Activated CD4-positive, alpha-beta T cell treated with anti-CD3 and anti-CD28 coated beads, Interleukin-2, Interleukin-6, amounts not matched to agents 100 ng/mL and 50 ng/mL, durations not matched to agents 16 hours and 8 hours (primary cell): ENCODE measurements at places on chromosomes 13 and 19.
A peak's percentile ranks its signal among the peaks of the same experiment; 100 is the strongest.

DNA sequence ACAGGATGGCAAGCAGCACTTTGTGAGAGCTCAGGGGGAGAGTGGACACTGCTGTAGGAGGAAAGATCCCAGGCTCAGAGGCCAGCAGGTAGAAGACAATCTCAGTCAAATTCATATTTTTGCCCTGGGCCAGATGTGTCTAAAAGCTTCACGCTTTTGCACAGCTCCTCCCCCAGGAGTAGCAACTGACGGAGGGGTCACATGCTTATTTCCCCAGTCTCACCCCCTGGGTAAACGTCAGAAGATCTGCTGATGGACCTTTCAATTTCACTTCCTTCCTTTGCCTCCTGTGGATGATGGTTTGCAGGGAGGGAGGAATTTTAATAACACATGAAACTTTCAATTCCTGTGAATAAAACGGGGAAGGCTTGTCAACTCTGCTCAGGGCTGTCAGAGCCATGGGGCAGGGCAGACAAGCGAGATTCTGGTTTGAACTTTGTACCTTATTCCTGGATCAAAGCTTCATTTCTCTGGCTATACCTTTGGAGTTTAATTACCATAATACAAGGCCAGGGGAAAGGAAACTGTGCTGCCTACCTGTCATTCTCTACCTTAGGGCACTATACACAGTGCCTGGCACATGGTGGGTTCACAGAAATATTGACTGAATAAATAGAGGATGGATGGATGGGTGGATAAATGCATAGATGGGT lies 41.0 kb downstream of the POU4F1 start:
- DNase-seq: no peak

DNA sequence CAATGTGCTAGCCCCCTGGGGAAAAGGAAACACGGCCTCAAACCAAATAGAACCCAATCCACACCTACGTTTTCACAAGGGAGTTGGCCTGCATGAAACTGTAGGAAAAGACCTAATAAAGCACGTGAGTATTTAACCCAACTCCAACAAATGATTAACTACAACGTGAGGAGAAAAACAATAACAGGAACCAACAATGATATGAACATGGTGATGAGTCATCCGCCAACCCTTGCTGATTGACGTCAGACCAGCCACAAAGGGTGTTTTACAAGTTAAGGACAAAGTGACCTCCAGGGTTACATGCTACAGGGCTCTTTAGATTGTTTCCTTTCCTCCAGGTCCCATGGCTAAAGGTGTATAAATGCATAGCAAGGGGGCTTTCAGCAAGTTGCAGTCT lies 460.5 kb downstream of the COG6 start:
- peak; percentile 68 for DNase-seq

GRCh38 chr13:92575777-92576176 lies 650.8 kb upstream of the GPC6 start:
- DNase-seq: no peak

DNA sequence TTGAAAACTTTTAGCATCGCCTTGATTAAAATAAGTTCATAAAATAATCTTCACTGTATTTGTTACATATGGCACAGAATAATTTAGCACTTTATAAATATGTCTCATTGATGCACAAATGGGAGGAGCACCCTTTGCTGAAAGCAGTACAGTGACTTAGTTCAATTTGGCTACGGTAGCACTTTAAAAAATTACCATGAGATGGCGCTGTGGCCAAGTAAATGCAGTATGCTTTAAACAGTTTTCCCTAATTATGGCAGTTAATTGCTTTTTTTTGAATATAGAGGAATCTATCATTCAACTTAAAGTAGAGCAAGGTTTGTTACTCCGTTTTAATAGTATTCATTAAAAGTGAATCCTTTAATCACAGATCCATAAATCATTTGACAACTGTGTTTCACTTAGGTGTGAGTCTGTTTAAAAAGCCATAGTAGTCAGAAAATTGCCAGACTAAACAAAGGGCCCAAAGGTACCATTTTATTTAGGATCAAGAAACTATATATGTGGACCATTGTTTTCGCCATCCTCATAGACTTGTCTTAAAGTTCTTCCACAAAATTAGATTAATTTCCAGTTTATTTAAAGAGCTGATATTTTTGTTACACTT lies 34.7 kb upstream of the ESD start:
- peak; percentile 54 for DNase-seq

- no peak for DNase-seq
Measured at GRCh38 chr13:43990021-43990420, 110.3 kb downstream of the LACC1 start.

- DNase-seq: no peak
Measured at GRCh38 chr13:44386913-44387556, 13.4 kb downstream of the SERP2 start.

DNA sequence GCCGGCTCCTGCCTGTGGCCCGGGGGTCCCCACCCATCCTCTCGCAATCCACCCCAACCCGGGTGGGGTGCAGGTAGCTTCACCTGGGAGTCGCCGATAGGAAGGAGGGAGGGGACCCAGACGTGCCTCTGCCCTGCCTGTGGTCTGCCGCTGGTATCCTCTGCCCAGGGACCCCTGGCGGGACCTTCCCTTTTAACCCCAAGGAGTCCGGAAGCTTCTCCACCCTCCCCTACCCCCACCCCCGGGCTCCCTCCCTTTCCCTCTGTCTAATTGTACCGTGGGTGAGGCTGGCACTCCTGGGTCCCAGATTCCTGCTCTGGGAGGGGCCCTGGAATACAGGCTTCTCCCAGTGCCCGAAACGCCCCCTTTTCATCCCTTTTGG lies at the start of gene KLK10:
Gene KLK10 (minus strand): TSS at position 166 of the 382 bp plus-strand sequence. CDS start 579 bp downstream, outside the sequence.
- no peak for DNase-seq

DNA sequence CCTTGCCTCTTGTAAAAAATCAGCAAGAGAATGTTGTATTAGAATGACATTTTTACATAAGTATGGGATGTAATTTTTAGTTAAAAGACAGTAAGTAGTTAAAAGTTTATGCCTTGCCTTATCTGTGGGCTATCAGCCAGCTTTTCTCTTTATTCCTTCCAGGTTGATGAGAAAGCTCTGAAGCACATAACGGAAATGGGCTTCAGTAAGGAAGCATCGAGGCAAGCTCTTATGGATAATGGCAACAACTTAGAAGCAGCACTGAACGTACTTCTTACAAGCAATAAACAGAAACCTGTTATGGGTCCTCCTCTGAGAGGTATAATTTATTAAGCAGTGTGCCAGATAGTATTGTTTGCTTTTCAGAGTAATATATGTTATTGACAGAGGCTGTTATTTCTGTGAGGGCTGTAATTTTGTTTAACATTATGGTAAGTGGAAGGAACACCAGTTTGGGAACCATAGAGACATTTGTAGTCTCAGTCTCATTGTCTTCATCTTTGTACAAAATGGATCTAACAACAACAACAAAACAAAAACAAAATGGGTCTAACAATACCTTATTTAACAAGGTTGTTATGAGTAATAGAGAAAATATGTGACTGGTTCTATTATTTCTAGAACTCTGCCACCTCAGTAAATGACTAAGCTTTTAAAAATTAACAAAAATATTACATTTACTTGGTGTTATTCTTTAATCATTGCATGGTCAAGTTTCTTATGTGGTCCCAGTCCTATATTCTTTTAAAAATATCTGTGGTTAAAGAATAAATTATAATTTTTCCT lies 112.8 kb downstream of the TDRD3 start:
- no peak for DNase-seq

- no peak for DNase-seq
Measured at GRCh38 chr13:97417698-97418097, 16.3 kb upstream of the RAP2A start.

DNA sequence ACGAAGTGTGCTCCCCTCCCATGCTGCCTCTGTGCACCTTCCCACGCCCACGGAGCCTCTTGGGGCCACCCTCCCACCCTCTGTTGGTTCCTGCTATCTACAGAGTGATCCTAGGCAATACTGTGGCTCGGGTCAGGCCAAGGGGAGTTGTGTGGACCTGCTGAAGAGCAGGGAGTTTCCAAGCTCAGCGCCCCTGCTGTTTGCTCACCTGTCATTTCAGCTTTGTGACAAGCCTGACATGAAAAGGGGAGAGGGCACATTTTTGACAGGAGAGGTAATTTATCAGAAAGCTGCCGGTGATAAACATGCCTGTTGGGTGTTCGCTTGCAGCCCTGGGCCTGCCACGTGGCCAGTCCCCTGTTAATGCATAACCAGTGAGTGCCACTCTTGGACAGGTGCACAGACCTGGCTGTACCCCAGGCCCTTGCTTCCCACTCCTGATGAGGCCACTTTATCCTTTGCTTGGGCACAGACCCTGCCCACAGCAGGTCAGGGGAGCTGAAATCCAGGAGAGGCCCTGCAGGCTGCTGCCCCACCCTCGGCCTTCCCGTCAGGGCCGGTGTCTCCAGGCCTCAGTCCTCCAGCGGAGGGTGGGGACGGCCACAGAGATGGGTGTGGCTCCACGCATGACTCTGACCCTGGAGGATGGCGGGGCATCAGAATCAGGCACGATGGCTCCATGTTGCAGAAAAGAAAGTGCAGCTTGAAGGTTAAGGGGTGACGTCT lies 201.5 kb upstream of the GPR12 start:
- no peak for DNase-seq

- no peak for DNase-seq
Measured at GRCh38 chr13:100485265-100485664, 103.3 kb downstream of the GGACT start.

GRCh38 chr19:51548213-51548651 lies 16.8 kb upstream of the SIGLEC6 start:
- no peak for DNase-seq

GRCh38 chr19:41362143-41362847 lies 1.7 kb downstream of the B9D2 start:
- no peak for DNase-seq

- no peak for DNase-seq
Measured at GRCh38 chr13:53612200-53612599, 583.6 kb downstream of the OLFM4 start.

DNA sequence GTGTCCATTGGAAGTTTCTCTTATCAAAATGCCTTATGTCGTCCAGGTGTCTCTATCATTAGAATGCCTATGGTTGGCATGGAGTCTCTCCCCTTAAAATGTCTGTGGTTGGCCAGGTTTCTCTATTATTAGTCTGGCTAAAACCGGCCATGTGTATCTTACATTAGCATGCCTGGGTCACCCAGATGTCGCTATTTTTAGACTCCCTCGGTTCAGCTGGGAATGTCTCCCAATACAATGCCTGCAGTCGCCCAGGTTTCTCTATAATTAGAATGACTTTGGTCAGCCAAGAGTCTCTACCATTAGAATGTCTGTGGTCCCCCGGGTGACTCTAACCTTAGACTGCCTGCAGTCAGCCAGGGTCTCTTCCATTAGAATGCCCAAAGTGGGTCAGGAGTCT lies 1536.1 kb downstream of the UQCRFS1 start:
- no peak for DNase-seq

DNA sequence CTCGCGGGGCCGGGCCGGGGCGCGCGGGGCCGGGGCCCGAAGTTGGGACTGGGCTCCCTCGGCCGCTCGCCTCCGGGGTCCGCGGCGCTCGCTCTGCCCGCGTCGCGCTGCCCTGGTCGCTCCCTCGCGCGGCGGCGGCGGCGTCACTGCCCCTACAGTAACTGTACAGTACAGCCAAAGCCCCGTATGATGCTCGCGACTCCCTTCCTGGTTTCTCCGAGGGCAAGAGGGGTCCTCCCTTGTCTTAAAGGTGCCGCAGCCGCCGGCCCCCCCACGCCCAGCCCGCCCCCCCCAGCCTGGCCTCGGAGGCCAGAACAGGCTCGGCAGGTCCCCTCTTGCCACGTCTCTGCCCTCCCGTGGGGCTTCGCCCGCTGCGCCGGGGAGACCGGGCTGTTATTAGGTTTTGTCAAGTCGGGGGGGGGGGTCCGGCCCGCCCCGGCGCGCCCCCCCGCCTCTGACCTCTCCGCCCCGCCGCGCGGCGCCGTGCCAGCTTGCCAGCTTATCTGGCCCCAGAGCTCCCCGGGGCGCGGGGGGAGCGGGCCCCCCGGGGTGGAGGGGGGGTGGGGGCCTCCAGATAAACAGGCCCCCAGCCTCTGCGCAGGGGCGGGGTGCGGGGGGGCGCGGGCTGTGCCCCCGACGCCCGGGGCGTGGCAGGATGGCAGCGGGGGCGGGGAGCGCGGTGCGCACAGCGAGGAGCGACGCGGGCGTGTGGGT lies at the start of gene ZBTB7A:
Gene ZBTB7A (minus strand): TSS at position 218 of the 714 bp plus-strand sequence. CDS start 11,667 bp downstream, outside the sequence.
- peak; percentile 72 for DNase-seq

DNA sequence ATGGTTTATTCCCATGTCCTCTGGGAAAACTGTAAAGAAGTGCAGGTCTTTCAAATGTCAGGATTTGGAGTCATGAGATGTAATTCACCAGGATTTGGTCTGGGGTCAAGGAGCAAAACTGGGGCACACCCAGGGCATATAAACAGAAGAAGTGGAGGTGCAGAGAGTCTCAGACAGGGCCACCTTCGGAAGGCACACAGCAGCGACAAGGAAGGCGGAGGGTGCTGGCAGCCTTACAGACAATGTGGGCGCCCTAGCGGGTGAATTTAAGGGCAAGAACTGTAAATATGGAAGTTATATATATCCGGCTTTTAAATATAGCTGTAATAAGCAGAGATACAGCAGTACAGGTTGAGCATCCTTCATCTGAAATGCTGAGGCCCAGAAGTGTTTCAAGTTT lies 31.2 kb downstream of the DHRS12 start:
- DNase-seq: no peak

DNA sequence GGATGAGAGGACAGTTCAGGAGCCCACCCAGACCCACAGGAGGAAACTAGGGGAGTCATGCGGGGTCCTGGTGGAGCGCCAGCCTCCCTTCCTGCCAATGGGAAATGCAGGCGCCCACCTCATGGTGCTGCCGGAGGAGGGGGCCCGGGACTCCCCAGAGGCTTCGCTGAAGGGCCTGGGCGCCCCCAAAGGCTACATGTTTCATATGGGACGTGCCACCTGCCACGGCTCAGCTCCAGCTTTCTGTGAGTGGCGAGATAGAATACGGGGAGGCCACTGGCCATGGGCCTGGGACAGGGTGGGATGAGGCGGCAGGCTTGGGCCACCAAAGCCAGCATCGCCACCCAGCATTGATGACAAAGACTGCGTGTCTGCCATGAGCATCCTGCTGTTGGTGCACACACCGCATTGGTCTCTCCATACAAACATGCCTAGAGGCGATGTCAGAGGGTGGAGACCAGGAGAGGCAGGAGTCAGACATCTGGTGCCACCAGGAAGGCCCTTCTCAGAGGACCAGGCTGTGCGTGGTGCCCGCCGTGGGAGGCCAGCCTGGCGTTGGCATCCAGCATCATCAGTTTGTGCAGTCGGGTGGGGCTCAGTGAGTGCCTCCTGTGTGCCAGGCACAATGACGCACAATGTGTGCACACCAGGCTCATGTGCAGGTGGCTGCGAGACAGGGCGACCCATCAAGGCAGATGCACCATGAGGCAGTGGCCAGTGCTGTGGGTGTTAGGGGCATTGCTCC lies 1.2 kb upstream of the F10 start:
- no peak for DNase-seq

GRCh38 chr13:22793598-22794134 lies 387.1 kb upstream of the SGCG start:
- no peak for DNase-seq

- no peak for DNase-seq
Measured at GRCh38 chr19:1608359-1609102, 3.3 kb upstream of the UQCR11 start.

DNA sequence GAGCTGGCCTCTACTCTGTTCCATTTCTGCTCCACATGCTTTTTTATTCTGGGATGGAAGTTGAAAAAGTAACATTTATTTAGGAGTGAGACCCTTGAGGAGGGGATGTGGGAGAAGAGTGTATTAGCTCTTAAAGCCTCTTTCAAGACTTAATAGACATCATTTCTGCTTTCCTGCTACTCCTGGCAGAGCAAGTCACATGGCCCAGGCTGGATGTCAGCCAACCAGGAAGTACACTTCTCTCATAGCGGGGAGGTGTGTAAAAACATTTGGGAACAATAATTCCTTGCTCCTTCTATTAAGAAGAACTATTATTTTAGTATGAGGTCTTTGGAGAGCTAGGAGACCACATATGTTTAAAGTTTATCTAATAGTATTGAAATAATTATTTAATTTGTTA lies 40.6 kb upstream of the FAM216B start:
- no peak for DNase-seq
